ENCODE measurements at places on chromosomes 7 and 10. TPM values are rescaled to one million over a fixed set of nuclear protein-coding genes. Genes with fewer than 3 reads are reported as not detected.

The ETV1 gene
- total RNA-seq, result 9.2 TPM

The PAPOLB gene
- total RNA-seq, result 0.14 TPM

The SORBS1 gene
- total RNA-seq, result 1.5 TPM

The SPOCK2 gene
- 0.43 TPM for total RNA-seq

The PRSS1 gene
- total RNA-seq, result not detected

The UFSP1 gene
- total RNA-seq, result 4.1 TPM

The WDR91 gene
- 5.8 TPM for total RNA-seq

The FGFR2 gene
- total RNA-seq, result 0.71 TPM

The SPRN gene
- total RNA-seq, result 0.43 TPM

The LIPJ gene
- under 0.01 TPM for total RNA-seq

The FAM241B gene
- not detected for total RNA-seq

The FAM25C gene
- not detected for total RNA-seq

The NRF1 gene
- total RNA-seq, result 10.4 TPM

The GUSB gene
- total RNA-seq, result 15.8 TPM

The PIK3AP1 gene
- total RNA-seq, result 0.74 TPM

The LEP gene
- 0.09 TPM for total RNA-seq
